ENCODE measurements at places on chromosomes 4 and X.

DNA sequence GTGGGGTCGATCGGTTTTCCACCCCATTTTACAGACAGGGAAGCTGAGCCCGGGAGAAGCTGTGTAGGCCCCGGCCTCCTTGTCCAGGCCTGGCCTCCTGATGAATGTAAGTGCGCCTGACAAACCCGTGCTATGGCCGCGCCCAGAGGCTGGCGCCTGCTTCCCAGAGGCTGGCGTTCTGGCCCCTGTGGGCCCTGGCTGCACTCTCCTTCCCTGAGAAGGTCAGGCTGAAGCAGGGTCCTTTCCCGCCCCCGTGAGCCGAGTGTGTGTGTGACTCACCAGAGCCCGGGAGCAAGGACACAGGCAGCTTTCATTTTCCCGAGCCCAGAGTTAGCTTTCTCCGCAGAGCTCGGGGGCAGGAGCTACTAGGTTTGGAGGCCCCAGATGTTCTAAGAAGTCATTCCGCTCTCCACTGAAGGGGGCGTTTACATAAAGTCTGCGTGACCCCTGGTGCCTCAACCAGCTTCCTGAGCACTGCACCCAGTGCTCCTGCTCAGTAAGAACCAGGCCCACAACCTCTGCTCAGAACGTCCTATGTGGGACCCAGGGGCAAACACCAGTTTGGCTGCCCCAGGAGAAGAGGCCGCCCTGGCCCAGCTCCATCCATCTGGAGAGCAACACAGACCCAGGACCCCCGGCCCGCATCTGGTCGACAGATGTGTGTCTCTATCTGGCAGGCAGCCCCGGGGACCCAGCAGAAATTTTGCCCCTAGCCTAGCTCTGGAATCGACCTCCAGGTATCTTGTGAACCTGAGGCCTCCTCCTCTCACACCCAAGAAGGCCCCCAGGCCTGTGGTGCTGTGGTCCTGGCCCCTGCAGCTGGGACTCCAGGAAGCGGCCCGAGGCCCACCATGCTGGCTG, 13.6 kb downstream of the UVSSA start:
- no peak for DNase-seq

DNA sequence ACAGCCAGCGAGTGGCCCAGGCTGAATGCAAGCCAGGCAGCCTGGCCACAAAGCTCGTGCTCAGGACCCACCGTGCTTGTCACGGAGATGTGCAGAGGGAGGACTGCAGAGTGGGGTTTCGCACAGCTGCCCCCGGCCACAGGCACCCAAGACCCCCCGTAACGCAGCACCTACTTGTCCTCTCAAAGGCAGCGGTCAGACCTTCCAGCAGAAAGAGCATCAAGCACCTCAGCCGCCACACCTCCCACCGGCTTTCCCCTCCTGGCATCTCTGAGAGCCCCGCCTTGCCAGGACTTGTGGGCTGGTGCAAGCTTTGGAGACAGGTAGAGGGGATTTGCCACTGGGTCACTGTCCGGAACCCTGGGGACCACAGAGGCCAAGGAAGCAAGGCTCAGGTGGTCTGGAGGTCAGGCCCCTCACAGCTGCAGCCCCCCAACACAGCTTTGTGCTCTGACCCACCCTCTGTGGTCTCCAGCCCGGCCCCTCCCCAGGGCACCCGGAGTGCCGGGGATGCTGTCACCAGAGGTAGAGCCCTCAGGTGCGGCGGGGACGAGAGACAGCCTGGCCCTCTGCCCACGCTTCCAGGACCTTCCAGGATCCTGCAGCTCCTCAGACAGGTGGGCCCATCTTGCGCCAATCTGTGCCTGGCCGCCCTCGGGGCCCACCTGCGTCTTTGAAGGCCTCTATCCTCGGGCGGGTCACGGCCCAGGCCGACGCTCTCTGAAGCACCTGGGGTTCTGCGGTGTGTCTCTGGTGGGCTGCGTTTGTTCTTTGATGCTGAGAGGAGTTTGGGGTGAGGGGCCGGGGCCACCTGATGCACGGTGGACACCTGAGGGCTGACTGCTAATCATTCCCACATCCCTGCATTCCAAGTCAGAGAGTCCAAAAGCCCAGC, 34.4 kb upstream of the HMX1 start:
- no peak for DNase-seq

GRCh38 chr4:3768842-3769641, 2.9 kb downstream of the ADRA2C start:
- no peak for DNase-seq

DNA sequence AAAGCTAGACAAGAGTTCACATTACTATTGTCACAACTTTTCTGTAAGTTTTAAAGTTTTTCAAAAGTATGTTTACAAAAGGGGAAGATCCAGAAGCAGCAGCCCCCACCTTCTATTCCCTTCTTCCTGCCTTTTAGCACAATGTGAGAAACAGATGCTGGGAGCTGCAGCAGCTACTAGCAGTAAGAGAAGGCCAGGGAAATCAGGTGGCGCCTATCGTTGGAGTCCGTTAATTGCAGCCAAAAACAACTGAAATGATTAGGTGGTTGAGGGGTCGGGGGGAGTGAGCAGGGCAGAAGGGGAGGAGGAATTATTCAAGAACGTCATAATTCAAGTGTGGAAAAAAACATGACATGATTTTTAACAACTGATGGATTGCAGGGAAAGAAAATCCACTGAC, 27.4 kb downstream of the FRYL start:
- no peak for DNase-seq

DNA sequence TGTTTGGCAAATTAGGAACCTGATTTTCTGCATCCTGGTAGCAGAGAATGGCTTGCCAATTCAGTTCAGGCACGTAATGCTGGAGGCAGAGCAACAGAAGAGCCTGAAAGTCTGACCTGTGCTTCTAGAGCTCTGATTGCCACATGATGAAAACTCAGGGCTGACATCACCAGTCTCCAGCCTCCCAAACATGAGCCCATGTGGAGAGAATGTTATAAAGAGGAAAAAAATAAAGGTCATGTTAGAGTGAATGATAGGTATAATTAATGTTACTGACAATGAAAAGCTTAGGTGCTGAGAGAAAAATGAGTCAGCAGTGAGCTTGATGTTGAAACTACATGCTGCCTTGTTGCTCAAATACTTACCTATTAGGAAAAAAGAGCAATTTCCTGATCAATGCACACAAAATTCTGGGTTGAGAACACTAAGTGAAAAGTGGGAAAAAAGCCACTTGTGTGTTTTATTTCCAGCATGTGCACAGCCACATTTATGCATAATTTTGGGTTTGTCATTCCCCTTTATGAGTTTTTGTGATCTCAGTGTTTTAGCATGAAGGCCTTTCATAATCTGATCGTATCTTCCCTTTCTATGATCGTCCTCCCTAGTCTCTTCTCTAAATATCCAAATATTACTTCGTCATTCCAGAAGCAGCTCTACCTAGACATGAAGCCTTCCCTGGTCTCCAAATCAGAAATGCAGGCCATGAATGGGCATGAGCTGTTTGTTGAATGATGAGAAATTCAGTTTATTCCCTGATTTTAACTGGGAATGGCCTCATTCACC, 113.3 kb upstream of the CPEB2 start:
- DNase-seq, result no peak

GRCh38 chr4:24380957-24381665, 203.2 kb downstream of the DHX15 start:
- DNase-seq, result no peak

DNA sequence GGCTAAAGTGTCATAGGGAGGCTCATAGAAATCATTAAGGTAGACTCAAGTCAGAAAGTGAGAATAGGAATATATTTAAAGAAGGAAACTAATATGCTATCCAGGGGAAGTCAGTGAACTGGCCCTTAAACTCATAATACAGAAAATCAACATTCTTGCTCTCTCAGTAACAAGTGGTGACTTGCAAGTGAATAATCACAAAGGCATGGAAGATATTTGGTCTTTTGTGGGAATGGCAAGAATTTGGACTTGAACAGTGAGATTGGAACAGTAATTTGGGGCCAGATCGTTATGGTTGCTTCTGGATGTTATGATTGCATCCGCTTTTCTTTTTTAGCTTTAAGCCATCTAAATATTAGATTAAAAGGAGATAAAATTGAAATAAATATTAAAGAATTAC, 103.8 kb downstream of the TBC1D19 start:
- no peak for DNase-seq

GRCh38 chr4:164595751-164596150, 158.2 kb upstream of the SMIM31 start:
- DNase-seq, result no peak
